ENCODE measurements at places on chromosomes 3 and 15. TPM values are rescaled to one million over a fixed set of nuclear protein-coding genes. Genes with fewer than 3 reads are reported as not detected.

DNA sequence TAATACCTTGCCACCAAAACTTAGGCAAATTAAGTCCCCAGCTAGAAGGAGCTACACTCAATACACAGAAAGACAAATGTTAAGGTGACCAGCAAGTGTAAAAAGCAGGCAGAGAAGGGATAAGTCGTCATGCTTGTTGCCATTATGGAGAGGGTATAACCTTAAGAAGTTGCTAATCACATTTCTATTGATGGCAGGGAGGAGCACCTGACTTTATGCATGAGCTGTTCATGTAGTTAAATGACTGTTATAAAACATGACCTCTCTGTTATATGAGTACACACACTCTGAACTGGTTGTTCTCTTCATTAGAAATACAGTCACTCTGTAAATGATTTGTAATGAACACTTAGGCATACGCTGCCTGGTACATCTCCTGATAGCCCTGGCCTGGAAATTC, 6.6 kb upstream of the CCNL1 start:
- no peak for DNase-seq

SLC12A1 gene
- not detected for total RNA-seq

- no peak for DNase-seq
These were observed 660.2 kb upstream of the LMCD1 start for GRCh38 chr3:7841451-7841850.

FANCD2 gene
- 9.0 TPM for total RNA-seq

C3orf33 gene
- 2.6 TPM for total RNA-seq

STXBP5L gene
- not detected for total RNA-seq

DNA sequence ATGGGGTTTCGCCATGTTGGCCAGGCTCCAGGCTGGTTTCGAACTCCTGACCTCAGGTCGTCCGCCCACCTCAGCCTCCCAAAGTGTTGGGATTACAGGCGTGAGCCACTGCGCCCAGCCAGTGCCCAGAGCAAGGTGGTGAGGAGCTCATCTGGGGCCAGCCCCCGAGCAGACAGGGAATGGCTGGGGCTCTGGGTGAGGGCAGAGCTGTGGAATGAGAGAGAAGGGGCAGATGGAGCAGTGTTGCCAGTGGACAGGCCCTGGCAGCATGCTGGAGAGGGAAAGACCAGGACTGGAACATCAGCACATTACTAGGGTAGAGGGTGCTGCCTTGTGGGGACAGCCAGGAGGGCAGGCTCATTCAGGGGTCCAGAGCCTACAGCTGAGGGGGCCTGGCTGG, 37.1 kb upstream of the LIMD1 start:
- DNase-seq, result no peak

NAALADL2 gene
- 9.9 TPM for total RNA-seq

Data from left lung (tissue), 14 donors.